ENCODE measurements at places on chromosomes 6 and 20. TPM values are rescaled to one million over a fixed set of nuclear protein-coding genes. Genes with fewer than 3 reads are reported as not detected.

DNA sequence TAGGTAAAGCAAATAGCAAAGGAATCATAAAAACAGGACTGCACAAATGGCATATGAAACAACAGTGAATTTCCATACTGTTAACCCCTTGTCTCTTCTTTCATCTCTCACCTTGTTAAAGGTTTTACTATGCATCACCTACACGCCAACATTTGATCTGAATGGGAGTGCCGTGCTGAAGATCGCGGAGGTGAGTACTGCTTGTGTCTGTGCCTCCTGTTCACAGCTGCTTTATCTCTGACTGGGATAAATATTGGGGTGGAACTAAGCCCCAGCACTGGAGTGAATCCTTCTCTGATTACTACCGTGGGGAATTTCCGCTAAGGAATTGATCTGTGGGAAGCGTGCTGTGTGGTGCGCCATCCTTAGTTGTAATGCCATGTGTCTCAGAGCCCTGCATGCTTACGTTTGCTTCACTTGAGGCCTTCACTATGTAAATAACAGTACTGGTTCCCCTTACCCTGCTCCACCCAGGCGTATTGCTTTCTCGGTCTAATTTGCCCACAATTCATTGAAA lies 11.4 kb upstream of the PBOV1 start:
- no peak overlapping the region for H3K4me3 ChIP-seq
- no peak overlapping the region for H3K27ac ChIP-seq
- H3K4me1 ChIP-seq: no peaks in the 10 kb centered on the region
- no peaks in the 10 kb centered on the region for H3K36me3 ChIP-seq

Gene HMGN3
- 39.7 TPM for total RNA-seq

Gene TBX18
- total RNA-seq: not detected

- peak overlapping the region; percentile 98 for H3K27ac ChIP-seq
- DNase-seq: no peak
- no peaks in the 10 kb centered on the region for H3K27me3 ChIP-seq
- peaks cover 54% of the 10 kb centered on the region for H3K4me1 ChIP-seq
- peak overlapping the region; percentile 79 for H3K4me3 ChIP-seq
- H3K36me3 ChIP-seq: peaks cover 19% of the 10 kb centered on the region
Observed at GRCh38 chr6:27829453-27830211, 82.6 kb downstream of the OR2B2 start.

DNA sequence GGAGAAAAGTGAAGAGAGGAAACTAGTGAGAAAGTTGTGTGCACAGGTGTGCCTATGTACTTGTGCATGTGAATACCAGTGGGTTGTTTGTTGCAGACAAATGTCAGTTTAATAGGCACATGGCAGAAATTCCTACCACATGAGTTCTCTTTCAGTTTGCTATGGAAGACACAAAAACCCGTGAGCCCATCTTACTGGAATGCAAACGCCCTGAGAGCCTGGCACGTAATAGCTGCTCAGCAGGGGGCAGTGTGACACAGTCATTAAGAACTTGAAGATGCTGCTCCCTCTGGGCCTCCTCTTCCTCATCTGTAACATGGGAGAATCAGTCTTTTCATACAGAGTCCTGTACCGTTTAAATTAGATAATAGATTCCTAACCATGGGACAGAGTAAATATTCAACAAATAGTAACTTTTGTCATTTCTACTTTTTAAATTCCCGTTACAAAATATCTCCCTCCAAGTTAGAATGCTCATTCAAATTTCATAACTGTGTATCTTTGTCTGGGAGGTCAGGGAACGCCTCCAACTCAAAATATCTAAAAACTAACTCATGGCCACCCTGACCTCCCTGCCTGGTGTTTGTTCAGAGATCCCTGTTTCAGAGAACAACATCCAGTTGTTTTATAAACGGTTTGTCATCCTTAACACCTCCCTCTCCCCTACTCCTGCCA lies 802.9 kb downstream of the MAFB start:
- no peak for DNase-seq
- H3K27me3 ChIP-seq: no peaks in the 10 kb centered on the region
- H3K4me3 ChIP-seq: no peak overlapping the region
- H3K27ac ChIP-seq: no peak overlapping the region
- no peaks in the 10 kb centered on the region for H3K36me3 ChIP-seq
- H3K4me1 ChIP-seq: no peaks in the 10 kb centered on the region

Gene FRMD1
- total RNA-seq: not detected

DNA sequence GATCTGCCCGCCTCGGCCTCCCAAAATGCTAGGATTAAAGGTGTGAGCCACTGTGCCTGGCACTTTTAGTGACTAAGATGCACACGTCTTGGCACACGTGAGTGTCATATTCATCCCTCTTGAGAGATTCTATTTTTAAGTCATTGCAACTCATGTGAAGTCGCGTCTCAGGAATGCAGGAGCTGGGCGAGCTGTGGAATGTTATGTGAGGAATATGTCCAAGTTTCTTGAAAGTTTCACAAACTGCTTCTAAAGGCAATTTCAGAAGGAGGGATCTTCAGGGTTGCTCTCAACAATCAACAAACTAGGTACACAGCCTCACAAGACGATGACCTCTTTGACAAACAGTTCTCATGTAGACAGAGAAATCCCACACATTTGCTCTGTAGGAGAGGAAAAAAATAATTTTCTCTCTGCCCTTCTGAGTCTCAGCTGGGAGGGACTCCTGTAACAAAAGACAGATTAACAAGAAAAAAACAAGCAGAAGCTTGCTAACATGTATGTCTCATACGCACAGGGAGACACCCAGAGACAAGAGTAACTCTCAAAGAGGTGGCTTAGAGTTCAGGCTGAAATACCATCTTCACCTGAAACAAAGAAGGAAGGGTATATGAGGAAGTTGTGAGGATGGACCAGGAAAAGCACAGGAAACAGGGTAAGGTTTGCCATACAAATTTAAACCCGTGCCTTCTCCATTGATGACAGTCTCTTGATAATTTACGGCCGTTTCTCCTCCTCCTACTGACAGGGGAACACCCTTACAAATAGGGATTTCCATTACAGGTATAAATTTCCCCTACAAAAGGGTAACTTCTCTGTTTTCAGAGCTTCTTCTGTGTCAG lies 45.3 kb upstream of the FAM50B start:
- H3K4me1 ChIP-seq: peaks cover 3% of the 10 kb centered on the region
- H3K4me3 ChIP-seq: no peak overlapping the region
- no peak for DNase-seq
- H3K36me3 ChIP-seq: no peaks in the 10 kb centered on the region
- no peak overlapping the region for H3K27ac ChIP-seq
- H3K27me3 ChIP-seq: peaks cover 1% of the 10 kb centered on the region

Gene LIN28B
- not detected for total RNA-seq

DNA sequence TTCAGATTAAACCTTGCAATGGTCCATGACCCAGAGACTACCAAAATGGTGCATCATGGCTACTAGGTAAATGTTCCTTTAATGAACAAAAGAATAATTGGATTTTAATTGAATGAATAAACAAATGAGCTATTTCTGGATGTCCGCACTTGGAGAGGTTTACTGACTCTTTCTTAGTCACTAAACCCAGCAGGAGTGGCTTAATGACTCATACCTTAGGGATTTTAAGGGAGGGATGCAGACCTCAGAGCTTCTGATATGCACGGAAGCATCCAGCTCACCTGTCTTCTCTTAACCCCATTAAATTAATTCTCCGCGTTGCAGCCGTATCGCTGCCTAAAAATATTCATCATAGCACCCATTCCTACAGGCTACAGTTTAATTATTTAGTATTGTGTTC lies 970.0 kb upstream of the SLC35B3 start:
- DNase-seq: no peak
- H3K27me3 ChIP-seq: no peaks in the 10 kb centered on the region
- no peak overlapping the region for H3K27ac ChIP-seq
- no peak overlapping the region for H3K4me3 ChIP-seq

Gene CBFA2T2
- total RNA-seq: 20.3 TPM

Gene MAS1
- not detected for total RNA-seq

- H3K27me3 ChIP-seq: peaks cover 4% of the 10 kb centered on the region
- H3K4me1 ChIP-seq: peaks cover 16% of the 10 kb centered on the region
- peak; percentile 32 for DNase-seq
- H3K4me3 ChIP-seq: no peak overlapping the region
- H3K27ac ChIP-seq: no peak overlapping the region
Observed at GRCh38 chr20:17525650-17526049, 5.5 kb downstream of the BFSP1 start.

Measured in activated CD4-positive, alpha-beta memory T cell treated with anti-CD3 and anti-CD28 coated beads, Interleukin-2, amount 10 ng/mL, durations not matched to agents 7 days and 5 days (primary cell).